ENCODE measurements at places on chromosomes 3 and 15.

GRCh38 chr3:11244121-11244677, 28.0 kb upstream of the ATG7 start:
- DNase-seq, result no peak

GRCh38 chr3:101574388-101575112, 570 bp downstream of the PCNP start:
- DNase-seq, result no peak

DNA sequence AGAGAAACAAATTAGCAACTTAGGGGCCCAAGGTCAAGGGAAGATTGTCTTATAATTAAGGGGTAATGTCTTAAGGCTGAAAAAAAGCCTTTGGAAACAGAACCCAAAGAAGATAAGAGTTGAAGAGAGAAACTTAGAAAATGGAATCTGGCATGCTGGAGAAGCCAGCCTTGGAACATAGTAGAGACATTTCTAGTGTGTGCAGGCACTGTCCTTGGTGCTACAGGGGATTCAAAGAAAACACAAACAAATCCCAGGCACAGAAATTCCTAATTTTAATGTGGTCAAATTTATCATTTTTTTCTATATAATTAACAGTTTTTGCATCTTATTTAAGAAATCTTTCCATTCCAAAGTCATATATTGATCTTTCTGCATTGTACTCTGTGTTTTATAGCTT, 89.4 kb downstream of the NR1D2 start:
- DNase-seq, result no peak

DNA sequence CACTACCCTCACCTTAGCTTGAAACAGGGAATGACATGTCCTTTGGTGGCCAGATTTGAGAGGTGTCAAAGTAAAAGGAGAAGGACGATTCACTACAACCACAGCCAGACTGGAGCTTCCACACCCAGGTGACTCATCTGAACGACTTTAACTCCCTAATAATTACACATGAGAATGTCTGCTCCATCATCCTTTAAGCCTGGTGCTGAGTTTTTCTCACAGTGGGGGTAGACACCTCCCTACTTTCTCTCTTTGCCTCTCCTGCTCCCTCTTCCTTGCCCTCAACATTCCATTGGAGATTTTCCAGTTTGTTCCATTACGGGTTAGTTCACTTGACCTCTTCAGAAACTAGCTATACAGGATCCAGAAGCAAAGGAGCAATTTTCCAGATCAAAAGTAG, 154.3 kb upstream of the BHLHE40 start:
- no peak for DNase-seq

DNA sequence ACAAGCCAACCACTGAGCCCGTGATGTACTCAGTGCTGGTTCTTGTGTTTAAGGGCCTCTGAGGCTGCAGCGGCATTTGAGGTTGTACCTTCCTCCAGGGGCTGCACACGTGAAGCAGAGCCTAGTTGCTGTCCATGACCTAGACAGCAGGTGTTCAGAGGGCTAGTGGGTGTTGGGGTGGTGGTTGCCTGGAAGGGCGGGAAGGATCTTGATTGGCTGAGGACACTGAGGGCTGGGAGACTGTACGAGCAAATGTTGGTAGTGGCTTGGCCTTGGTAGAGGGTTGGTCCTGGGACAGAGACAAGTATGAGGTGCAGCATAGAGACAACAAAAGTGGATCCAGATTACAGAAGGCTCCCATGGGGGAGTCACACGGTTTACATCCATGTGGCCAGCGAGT, 17.0 kb upstream of the HES1 start:
- DNase-seq, result no peak

DNA sequence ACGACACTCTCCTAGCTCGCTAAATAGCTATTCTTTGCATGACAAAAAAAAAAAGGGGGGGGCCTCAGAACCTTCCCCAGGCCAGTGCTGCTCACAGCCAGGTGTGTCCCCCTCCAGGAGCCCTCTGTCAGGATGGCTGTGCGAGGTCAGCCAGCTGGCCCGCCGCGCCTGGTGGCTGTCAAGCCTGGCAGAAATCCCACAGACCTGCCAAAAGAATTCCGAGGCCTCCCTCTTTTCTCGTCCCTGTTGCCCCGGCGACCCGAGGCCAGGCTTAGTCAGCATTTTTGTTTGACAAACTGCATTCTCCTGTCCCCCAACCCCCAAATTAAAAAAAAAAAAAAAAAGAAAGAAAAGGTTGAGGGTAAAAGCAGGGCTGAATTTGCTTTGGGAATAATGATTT, 61.9 kb downstream of the TM4SF4 start:
- no peak for DNase-seq

- DNase-seq, result no peak
These were observed 3.7 kb upstream of the SLC6A6 start for GRCh38 chr3:14398797-14399106.

GRCh38 chr15:76347482-76348055, 11.0 kb downstream of the ISL2 start:
- DNase-seq, result no peak
